ENCODE measurements at places on chromosomes 13 and 19.

- DNase-seq: peak; percentile 59
These were observed 52.0 kb downstream of the DIAPH3 start for GRCh38 chr13:60111691-60112090.

GRCh38 chr19:38543807-38544568 is 73.8 kb downstream of the MAP4K1 start:
- DNase-seq: peak; percentile 76

GRCh38 chr13:32124743-32125142 is 93.2 kb downstream of the FRY start:
- DNase-seq: no peak

- DNase-seq: no peak
These were observed 5.2 kb downstream of the PPP1R14A start for GRCh38 chr19:38250821-38251563.

GRCh38 chr13:74409551-74409950 is 275.3 kb upstream of the KLF12 start:
- peak; percentile 33 for DNase-seq

DNA sequence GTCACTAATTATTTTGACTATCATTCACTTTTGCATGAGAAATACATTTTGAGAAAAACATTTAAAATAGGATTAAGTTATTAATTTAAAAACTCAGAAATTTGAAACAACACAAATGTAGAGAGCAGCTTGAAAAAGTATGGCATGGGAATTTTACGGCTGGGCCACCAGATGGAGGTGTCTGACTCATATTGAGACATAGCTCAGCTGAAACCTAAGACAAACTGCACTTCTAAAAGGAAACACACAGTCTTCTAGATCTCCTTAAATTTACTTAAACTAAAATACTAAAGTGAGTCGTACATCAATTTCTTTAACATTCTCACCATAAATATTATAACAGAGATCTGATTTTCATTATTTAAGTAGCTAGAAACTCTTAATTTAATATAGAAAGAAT is 41.9 kb upstream of the POSTN start:
- peak; percentile 81 for DNase-seq

DNA sequence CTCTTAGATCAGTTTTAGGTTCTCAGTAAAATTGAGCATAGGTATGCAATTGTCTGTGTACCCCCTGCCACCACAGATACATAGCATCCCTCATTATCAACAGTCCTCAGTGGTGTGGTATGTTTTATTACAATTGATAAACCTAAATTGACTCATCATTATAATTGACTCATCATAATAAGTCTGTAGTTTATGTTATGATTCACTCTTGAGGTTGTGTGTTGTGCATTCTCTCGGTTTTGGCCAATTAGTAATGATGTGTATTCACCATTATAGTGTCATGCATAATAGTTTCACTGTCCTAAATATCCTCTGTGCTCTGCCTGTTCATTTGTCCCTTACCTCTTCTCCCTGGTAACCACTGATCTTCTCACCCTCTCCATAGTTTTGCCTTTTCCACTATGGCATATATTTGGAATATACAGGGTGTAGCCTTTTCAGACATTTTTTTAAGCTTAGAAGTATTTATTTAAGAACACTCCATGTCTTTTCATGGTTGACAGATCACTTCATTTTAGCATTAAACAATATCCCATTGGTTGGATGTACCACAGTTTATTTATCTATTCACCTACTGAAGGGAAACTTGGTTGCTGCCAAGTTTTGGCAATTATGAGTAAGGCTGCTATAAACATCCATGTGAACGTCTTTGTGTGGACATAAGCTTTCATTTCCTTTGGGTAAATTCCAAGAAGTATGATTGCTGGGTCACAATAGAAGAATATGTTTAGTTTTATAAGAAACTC is 1620.6 kb upstream of the MIR17HG start:
- no peak for DNase-seq

GRCh38 chr13:114104655-114105520 is 27.5 kb downstream of the RASA3 start:
- no peak for DNase-seq

GRCh38 chr13:44506719-44507118 is 69.4 kb downstream of the TSC22D1 start:
- no peak for DNase-seq

GRCh38 chr13:77040076-77040475 is 13.1 kb upstream of the FBXL3 start:
- no peak for DNase-seq

- DNase-seq: peak; percentile 88
These were observed at the start of gene PTGIR for GRCh38 chr19:46624958-46625661. Gene PTGIR (minus strand): TSS chr19:46625089. CDS start chr19:46624225, 864 bp downstream.

GRCh38 chr13:40190641-40191100 is 475.8 kb downstream of the FOXO1 start:
- peak; percentile 57 for DNase-seq

DNA sequence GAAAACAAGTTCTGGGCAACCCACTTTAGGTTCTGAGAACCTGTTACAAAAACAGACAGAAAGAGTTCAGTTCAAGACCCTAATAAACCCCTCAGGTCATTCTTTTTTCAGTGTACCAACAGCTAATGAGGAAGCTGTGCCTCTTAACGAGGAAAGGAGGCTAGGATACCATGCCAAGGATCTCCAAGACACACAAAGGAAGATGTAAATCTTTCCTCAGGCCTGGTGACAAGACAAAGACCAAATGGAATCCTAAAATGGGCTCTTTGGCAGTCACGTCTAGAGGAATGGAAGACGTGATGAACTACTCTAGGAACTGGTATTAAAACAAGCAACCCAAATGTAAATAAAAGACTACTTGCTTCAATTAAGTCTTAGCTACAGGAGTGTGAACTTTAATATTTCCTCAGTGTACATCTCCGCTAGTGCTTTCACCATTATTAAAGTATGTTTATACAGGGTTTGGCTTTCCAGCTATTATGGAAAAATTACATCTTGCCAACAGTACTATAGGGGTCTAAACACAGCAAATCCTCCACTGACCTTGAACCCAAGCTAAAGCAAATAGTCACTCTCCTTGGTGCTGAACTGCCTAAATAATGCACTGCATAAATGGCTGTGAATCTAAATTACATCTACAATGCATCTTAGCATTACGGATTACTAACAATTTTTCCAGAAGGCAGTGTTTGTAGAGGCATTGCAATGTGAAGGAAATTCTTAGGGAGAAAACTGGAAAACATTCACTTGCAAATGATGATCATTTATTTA is 42.3 kb downstream of the ENOX1 start:
- DNase-seq: no peak

DNA sequence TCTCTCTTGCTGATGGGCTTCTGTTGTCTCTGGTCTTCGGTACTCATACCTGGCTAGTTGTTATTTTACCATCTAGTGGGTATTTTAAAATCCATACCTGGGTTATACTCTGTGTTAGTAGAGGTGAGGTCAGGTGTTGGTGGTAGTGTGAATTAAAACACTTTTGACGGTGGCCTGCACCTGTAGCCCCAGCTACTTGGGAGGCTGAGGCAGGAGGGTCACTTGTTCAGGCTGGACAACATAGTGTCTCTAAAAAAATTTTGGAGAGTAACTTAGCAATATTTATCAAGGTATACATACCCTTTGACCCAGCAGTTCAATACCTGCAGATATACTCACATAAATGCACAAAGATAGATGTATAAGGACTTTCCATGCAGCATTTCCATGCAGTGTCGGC is 55.4 kb downstream of the GSX1 start:
- DNase-seq: no peak

DNA sequence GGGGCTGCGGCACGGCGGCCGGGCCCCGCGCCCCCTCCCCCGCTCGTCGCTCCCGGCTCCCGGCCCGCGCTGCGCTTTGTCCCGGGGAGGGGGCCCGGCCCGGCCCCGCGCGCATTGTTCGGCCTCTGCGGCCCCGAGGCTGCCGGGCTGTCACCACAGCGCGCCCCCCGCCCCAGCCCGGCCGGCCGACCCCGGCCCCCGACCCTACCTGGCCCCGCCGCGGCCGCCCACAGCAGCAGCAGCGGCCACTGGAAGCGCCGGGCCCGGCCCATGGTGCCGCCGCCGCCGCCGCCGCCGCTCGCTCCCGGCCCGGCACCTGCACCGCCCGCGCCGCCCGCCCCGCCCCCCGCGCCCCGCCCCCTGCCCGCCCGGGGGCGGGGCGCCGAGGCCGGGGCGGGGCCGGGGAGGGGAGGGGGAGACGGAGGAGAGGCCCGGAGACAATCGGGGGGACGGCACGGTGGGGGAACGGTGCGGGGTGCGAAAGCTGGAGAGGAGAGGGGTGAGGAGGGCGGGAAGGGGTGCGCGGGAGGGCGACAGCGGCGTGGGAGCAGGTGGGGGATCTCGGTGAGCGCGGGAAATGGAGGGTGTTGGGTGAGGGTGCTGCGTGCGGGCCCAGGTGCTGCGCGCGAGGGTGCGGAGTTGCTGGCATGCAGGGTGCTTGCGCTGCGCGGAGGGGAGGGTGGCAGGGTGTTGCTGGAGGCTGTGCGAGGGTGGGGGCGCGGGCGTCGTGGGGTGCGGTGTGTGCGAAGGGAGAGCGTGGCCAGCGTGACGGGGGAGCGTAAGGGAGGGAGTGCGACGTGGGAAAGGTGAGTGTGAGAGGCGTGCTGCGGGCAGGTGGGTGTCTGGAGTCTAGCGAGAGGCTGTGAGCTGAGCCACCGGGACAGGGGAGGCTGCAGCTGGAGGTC is at the start of gene CADM4:
TSS of gene CADM4 (minus strand) at position 332 of the 905 bp plus-strand sequence. CDS start at position 272, 60 bp downstream.
- DNase-seq: no peak

DNA sequence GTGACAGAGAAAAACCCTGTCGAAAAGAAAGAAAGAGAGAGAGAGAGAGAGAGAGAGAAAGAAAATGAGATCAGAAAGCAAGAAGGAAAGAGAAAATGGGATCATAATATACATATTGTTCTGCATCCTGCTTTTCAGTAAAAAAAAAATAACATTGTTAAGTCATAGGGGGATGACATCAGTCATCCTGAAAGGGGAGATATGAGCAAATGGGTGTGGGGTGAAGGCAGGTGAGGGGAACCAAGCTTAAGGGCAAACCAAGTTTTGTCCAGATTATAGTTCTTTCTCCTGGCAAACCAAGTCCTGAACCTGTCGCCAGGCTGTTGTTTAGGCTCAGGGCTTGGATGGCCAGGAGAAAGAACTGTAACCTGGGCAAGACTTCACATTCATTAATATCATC is 92.6 kb upstream of the TMTC4 start:
- DNase-seq: no peak

GRCh38 chr13:114002009-114002544 is 28.2 kb upstream of the C13orf46 start:
- no peak for DNase-seq

GRCh38 chr13:110353339-110353977 is 46.4 kb downstream of the COL4A2 start:
- no peak for DNase-seq

DNA sequence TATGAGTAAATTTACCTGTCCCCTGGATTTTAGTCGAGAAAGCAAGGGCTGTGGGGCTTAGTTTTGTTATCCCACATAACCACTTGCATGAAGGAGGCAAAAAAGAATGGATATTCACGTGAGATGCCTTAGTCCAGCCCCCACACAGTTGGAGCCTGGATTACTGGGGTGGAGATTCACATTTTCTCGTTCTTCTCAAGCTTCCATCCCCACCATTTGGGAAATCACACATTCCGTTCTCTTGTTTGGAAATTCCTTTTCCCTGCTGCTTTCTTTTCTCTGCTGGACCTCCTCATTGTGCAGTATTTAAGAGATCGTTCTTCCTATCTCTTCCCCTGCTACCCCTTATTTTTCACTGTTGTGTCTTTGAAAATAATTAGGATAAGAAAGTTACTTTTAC is 45.1 kb upstream of the FARP1 start:
- DNase-seq: no peak
